ENCODE measurements at places on chromosomes 7 and 10. TPM values are rescaled to one million over a fixed set of nuclear protein-coding genes. Genes with fewer than 3 reads are reported as not detected.

Gene TEX36
- not detected for total RNA-seq

Gene RET
- total RNA-seq, result 0.05 TPM

Gene DRGX
- total RNA-seq, result not detected

Gene PALD1
- 2.4 TPM for total RNA-seq

Gene PODXL
- total RNA-seq, result 0.93 TPM

Gene CLRN3
- not detected for total RNA-seq

Gene PPP1R17
- not detected for total RNA-seq

Gene OPN4
- not detected for total RNA-seq

Gene RALA
- 32.6 TPM for total RNA-seq

Gene ADD3
- total RNA-seq, result 85.8 TPM

Gene PILRB
- total RNA-seq, result 79.4 TPM

Gene EPHA1
- total RNA-seq, result not detected

Gene ASZ1
- not detected for total RNA-seq

Gene RBP3
- total RNA-seq, result not detected

Gene HKDC1
- not detected for total RNA-seq

Gene NUTM2E
- 0.44 TPM for total RNA-seq

Gene GDF2
- not detected for total RNA-seq

Gene SLC13A1
- not detected for total RNA-seq

Gene NCAPG2
- total RNA-seq, result 8.2 TPM

Gene RTKN2
- total RNA-seq, result 0.09 TPM

Gene CLCN1
- not detected for total RNA-seq

Gene SLC39A12
- not detected for total RNA-seq

Gene RNF133
- total RNA-seq, result not detected

Gene CTAGE15
- not detected for total RNA-seq

Gene HMX2
- total RNA-seq, result 0.13 TPM

Gene YWHAG
- 70.5 TPM for total RNA-seq

Gene GFRA1
- total RNA-seq, result not detected

Gene RGS10
- total RNA-seq, result 56.6 TPM

Gene TSPAN33
- 332 TPM for total RNA-seq

Gene GPR15LG
- total RNA-seq, result not detected

Gene PSD
- total RNA-seq, result 1.4 TPM

Gene TMEM270
- total RNA-seq, result not detected

Gene ADAMTS14
- total RNA-seq, result not detected

Gene SPDYE16
- total RNA-seq, result 0.59 TPM

Gene ADAM12
- total RNA-seq, result 0.84 TPM

Gene KNDC1
- 0.09 TPM for total RNA-seq

Gene OR6V1
- total RNA-seq, result not detected

Gene HECW1
- not detected for total RNA-seq

Gene HYAL4
- total RNA-seq, result not detected

Gene MKX
- total RNA-seq, result not detected

Gene RADIL
- not detected for total RNA-seq

Gene FAM24A
- not detected for total RNA-seq

Gene PILRA
- total RNA-seq, result 2.2 TPM

Gene C10orf71
- not detected for total RNA-seq

All from activated B cell treated with CpG ODN at 0.5 μM for 24 hours (primary cell).